ENCODE measurements at places on chromosomes 5 and 9.
A peak's percentile ranks its signal among the peaks of the same experiment; 100 is the strongest.

DNA sequence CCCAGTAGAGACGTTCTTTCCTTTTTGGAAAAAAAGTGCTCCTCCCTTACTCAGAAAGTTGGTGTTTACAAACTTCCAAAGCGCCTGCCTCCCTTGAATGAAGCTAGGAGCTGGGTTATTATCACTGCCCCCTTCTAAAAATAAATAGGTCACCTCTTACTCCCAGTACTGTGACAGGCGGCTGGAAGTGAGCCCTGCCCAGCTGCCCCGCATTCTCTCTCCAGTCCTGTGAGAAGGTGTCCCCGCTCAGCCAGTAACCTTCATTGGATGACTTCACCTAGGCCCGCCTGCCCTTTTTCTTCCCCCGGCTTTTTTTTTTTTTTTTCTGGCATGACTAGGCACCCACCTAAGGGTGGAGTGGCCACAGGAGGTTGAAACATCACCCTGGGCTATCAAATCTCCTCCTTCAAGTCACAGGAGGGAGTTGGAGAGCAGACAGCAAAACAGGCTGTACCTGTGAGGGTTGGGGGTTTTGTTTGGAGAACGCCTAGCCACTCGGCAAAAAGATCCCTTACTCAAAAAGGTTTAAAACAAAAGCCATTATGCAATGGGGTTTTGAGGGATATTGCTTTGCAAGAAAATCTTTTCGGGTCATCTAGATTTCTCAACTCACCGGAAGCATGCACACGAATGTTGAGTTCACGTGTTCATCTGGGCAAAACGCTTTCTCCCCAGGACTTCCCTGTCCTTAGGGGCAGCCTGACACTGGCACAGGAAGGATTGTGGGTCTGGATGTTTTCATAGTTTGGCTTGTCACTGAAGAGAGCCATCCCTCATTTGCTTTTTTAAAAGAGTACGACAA, 43.3 kb upstream of the ZNF622 start:
- DNase-seq, result no peak

- no peak for DNase-seq
Measured at GRCh38 chr9:75633451-75634057, 256.9 kb upstream of the PCSK5 start.

DNA sequence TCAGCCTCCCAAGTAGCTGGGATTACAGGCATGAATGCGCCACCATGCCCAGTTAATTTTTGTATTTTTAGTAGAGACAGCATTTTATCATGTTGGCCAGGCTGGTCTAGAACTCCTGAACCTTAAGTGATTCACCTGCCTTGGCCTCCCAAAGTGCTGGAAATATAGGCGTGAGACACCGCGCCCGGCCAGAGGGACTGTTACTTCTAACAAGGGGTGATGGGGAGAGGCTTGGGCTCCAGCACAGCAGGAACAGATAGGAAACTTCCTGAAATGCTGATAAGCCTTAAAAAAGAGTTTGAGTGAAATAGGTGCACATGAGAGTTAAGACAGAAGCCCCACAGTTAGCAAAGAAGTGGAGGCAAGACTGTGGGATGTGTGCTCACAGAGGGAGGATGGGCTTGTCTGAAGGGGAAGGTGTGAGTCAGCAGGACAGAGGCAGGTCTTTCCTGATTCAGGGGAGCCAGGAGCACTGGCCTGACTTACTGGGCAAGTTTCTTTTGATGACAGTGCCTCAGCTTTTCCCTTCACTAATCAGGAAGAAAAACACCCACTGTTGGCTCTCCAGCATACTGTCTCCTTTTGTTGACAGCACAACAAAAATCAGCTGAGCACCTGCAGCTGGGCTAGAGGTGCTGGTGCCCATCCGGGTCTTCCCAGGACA, 68.4 kb downstream of the RAD23B start:
- no peak for DNase-seq

- DNase-seq, result no peak
Measured at GRCh38 chr5:152499814-152500535, 94.9 kb upstream of the NMUR2 start.

DNA sequence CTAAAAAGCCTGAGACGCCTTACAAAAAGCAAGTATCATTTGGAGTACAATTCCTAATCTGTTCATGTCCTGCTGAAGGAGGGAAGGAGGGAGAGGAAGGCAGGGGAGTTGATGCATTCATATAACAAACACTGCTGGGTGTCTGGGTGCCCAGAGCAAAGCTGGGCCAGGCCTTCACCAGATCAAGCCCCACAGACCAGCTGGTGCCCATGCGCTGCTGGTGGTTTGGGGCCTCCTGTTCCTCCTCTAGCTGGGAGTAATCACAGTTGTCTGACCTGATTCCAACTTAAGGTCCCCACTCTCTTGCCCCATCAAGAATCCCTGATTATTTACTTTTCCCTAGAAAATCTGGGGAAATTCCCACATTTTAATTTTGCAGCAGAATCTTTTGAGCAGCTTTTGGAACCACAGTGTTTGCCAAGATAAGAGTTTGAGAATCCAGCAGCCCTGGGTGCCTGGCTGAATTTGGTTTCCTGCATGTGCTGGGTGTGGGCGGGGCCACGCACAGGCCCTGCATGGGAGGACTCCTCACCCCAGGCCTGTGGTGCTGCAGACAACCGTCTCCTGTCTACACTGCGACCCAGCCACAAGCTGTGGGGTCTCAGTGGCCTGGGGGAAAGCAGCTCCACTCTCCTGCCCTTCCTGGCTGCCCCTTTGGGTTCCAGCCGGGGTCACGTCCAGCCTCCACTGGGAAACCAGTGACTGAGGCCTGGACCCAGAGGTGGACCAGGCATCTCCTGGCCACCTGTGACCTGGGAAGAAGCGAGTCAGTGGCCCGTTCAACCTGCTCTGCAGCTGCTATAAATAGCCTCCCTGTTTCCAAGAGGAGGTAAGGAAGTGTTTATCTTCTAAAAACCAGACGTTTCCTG, 47.5 kb downstream of the NEURL1B start:
- DNase-seq, result no peak

DNA sequence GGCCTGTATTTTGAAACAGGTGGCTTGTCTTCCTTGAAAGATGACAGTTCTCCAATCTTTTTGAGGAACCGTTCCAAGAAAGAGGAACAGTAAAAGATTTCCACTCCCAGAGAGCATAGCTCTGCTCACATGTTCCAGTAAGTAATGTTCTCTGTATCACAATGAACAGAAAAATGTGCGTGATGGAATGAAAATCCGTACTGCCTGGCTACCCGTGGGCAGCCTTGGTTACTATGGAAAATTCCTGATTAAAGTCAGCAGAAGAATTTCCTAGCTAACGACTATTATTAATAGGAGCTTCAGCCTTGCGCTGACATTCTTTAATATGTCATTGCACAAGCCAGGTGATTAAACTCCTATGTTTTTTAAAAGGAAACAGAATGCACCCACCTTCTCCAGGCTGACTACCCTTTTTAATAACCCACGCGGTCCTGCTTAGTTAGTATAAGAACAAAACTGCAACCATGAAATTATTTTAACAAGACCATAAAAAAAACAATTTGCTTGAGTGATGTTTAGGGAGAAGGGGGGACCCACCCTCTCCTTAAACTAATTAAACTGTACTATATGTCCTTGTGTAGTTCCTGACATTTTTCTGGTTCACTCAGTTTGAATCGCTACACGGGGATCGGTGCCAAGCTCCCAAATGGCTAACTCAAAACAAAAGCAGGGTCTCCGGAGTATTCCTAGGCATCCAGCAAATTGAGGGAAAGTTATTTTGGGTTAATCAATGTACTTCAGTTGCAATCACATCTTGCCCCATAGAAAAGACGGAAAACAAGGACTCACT, 54.8 kb upstream of the CPEB4 start:
- DNase-seq, result no peak

- no peak for DNase-seq
Measured at GRCh38 chr5:138240650-138241385, 27.7 kb upstream of the CDC23 start.

DNA sequence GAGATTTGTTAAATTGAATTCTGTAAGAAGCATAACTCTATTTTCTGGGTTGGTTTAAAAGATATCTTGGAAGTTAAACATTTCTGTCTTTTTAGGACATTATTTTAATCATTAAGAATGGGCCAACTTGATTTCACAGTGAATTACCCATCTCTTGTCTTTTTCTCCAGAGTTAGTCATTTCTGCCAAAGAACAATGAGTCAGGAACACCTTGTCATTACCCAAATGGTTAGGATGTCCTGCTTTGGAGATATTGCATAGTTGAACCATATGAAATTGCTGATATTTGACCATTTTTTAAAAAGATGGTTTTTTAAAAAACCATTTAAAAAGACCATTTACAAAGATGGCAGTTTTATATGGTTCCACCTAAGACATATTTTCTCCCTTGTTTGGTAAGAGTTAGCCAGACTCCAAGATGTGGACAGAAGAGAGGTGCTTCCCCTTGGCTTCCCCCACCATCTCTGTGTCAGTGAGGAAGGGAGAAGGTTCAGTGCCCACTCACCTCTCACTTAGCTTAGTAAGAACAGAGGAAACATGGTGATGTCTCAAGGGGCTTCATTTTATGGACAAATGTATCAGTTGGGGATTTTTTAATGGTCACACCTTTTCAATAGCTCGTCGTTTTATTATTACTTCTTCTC, 103.0 kb downstream of the PCSK1 start:
- DNase-seq, result no peak

DNA sequence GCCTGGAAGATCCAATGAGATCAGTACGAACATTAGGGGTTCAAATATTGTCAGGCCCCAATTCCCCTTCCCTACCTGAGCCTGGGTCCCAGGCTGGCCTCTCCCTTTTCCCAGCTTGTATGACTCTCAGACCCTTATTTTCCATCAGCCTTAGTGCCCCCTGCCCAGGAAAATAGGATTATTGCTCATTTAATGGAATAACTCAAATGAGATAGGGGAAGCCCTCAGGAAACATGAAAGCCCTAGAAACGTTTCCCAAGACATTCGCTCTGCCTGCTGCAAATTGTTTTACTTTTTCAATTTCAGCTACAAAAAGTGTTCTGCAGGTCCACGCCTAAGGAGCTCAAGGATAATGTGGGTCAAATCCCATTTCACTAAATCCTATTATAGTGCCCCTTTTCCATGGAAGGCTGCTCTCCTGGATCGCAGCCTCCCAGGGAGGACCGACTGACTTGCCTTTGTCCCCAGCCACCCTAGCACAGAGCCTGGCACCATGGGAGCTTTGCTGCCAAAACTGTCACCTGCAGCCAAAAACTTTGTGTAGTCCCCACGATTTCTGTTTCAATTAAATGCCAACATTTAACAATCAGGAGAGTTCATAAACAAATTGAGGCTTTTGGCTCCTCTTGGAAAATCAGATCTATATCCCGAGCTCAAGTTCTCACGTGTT, 46.9 kb downstream of the THOC3 start:
- DNase-seq, result no peak

DNA sequence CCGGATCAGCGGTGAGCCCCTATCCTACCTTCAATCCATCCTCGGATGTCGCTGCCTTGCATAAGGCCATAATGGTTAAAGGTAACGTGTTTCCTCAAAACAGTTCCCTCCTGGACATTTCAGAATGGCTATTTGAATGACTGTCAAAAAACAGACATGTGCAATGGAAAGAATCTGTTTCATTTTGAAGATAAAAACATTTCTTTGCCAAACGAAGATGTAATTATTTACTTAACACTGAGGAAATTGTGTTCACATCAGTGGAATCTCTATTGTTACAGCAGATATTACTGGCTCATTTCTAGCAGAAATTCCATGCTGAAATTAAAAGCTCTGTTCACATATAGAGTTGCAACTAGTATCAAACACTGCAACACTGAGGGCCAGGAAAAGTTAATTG, 7.1 kb downstream of the ANXA1 start:
- DNase-seq, result no peak

GRCh38 chr9:117929868-117930267, 225.7 kb downstream of the TLR4 start:
- DNase-seq, result no peak

- no peak for DNase-seq
Measured at GRCh38 chr9:109604781-109605180, 106.7 kb upstream of the PTPN3 start.

DNA sequence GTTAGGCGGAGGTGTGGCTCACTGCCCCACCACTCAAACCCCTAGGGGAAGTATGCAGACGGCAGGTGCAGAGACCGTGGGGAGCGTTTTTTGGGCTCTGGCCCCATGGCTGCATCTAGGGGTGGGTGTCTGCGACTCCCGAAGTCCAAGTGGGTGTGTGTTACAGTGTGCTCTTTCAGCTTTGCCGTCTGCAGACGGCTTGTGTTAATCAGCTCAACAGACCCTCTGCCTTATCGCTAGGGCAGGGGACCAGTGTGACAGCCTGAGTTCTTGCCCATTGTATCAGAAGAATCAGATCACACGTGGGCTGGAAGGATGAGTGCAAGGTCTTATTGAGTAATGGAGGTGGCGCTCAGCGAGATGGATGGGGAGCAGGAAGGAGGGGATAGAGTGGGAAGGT, 162.8 kb downstream of the ENC1 start:
- DNase-seq, result no peak

DNA sequence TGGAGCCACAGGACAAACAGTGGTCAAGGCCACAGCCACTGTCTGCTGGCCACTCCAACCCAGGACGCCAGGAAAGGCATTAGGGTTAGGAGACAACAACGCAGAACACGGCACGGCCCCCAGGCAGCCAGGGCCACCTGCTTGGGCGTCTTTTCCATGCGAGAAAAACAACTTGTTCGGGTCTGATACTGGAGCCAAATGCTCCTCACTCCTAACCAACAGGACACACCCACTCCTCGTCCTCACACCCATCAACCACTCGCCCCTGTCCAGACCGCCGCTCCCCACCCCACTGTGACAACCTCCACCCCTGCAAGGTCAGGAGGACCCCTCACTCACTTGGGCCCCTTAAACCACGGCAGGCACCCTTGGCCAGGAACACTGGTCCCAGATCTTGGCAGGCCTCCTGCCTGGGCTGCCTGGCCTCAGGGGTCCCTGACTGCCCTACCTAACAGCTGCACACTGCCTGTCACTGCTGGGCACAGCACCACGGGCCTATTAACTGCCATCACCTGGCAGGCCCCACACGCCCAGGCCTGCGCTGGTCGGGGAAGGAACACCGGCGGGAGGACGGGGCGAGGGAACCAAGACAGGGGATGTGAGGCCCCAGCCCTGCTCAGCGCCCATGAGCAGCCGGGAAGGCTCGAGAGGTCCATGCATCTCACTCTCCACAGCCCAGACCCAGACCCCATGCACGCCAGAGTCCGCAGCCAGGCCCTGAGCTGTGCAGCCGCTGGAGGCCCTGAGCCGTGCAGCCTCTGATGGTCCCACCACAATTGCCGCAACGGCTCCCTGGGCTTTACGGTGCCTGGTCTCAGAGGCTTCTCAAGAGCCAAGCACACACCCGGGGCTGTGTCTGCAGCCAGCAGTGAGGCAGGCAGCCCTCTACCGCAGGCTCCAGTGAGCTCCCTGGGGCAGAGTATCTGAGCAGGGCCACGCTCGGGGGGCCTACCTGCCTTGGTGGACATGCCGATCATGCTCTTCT, 13.8 kb downstream of the CLPTM1L start:
- peak; percentile 72 for DNase-seq

- DNase-seq, result no peak
Measured at GRCh38 chr5:135877570-135878155, 18.0 kb downstream of the IL9 start.

DNA sequence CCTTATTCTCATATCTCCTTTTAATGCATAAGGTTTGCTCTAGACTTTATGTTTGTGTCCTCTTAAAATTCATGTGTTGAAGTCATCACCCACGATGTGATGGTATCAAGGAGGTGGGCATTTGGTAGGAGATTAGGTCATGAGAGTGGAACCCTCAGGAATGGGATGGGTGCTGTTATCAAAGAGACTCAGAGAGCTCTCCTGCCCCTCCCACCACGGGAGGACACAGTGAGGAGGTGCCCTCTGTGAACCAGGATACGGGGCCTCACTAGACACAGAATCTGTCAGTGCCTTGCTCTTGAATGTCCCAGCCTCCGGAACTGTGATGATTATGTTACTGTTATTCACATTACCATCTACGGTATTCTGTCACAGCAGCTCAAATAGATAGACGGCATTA, 359.0 kb downstream of the IRX1 start:
- no peak for DNase-seq

All from posterior cingulate gyrus (tissue), 11 donors.